ENCODE measurements at places on chromosomes 5 and 9. TPM values are rescaled to one million over a fixed set of nuclear protein-coding genes. Genes with fewer than 3 reads are reported as not detected.
A peak's percentile ranks its signal among the peaks of the same experiment; 100 is the strongest.

GRCh38 chr9:99513441-99514112 is 291.5 kb downstream of the SEC61B start:
- DNase-seq, result no peak

DNA sequence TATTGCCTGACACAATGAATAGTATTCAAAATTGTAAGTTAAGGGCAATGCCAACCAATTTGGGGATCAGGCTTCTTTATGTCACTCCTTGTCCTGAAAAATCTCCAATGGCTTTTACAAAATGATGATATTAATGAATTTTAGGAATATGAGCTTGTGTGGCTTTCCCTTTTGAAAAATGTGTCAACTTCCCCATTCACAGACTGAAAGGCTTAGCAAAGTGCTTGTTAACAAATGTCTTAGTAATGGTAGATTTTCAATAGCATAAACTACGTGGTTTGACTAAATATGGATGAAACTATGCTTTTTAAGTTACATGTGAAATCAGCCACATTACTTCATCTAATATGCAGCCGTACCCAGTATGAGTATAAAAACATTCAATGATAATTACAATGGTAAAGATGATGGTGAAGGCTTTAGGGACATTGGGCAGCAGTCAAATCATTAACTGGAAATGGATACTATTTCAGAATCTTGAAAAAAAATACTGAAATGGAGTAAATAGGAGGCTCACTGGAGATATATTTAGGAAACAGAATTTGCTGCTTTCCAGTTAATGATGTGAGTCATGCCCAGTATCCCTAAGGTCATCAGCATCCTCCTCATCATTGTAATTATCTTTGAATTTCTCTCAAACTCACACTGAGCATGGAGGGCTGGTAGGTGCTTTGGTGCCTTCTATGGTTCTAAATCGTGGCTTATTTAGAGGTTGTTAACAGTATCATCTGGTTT is 113.3 kb upstream of the ZNF608 start:
- DNase-seq, result no peak

DNA sequence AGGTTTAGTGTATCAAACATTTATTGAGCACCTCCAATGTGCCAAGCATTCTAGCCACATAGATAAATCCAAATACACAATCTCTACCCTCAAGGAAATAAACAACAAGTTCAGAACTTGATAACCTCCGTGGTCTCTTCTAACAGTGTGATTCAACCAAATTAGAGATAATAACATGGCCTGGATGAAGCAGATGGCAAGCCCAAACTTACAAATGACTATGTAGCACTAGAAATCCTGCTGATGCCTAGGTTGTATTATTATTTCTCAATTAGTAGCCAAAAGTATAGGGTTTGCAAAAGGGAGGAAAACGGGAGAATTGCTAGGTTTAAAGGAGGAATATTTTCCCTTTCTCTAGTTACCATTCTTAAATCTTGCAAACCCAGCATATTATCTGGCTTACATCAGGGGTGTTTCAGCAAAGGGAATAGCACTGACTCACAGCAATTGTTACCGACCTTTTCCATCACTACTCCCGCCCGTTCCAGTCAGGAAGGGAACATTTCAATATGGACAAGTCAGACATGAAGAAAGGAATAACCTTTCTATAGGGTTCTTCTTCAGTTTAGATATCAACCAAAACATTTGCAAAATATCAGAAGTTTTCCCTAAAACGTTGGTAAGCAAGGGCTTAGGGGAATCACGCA is 2.3 kb downstream of the DPYSL3 start:
- no peak for DNase-seq

DNA sequence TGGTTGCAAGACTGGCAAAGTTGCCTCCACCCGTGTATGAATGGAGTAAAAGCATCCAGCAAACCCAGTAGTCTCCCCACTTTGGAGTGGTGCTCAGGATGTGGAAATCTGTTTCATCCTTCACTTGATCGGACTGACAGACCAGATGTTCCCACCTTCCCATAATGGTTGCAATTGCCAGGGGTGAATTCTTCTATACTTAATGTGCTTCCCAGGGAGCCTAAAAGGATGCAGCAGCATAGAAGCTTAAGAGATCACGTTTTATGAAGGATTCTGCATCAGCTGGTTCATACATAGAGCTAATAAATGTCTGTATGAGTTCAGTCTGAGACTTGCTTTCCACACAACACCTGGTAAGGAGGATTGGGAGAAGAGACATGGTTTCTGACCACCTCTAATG is 198.8 kb upstream of the S1PR3 start:
- DNase-seq, result no peak

DNA sequence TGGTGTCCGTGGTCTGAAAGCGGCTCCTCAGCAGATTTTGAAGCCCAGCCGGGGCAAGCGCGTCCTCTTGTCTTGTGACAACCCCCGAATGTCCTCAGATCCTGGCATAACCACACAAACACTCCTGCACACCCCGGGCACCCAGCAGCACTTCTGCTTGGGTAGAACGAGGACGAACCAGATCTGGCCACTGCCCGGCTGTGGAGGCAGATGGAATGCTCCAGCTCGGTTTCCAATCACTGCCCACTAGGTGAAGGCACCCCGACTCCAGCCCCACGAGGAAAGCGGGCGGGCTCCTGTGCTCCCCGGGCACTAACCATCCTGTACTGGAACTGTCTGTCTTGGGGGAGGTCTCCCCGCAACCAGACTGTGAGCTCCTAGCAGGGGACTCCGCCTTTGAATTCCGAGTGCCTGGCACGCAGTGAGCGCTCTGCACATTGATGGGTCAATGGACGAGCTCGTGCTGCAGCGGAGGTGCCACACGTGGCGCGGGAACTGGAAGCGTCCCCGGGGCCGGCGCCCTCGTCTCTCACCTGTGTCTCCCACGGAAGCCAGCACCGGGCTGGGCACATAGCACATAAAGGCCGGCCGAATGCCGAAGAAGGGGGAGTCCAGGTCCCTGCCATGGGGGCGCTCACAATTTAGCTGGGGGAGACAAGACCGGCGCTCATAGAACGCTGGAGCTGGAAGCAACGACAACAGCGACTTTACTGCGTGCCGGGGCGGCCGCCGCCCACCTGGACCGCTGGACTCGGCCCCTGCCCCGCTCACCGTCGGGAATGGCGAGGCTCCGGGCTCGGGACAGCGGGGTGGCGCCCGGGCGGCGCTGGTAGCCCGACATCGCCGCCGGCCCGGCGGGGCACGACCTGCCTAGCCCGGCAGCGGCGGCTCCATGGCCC is 608 bp downstream of the ENTR1 start:
- no peak for DNase-seq

The SOX30 gene
- 0.19 TPM for total RNA-seq

DNA sequence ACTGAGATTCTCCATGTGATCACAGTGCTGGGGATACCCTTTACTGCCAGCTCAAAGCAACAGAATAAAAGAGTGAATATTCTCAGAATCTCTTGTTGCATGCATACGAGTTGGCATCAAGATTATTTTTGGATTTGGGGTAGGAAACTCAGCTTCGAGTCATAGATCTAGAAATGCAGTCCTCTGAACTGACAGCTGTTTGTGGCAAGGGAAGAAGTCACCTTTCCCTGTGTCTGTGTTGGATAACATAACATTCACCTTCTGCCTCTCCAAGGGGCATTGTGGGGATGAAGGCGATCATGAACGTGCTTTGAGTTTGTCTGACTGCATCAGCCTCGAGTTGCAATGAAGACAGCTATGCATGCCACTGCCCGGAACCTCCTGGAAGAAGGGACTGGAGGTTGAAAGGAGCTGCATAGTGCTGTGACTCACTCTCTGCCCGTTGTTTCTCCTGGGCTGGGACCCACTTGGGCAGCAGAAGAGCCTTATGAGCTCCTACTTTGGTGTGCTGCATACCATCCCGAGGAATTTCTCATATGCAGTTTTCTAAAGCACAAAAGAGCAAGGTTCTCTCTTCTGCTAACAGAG is 231.7 kb downstream of the ARHGAP26 start:
- DNase-seq, result no peak

DNA sequence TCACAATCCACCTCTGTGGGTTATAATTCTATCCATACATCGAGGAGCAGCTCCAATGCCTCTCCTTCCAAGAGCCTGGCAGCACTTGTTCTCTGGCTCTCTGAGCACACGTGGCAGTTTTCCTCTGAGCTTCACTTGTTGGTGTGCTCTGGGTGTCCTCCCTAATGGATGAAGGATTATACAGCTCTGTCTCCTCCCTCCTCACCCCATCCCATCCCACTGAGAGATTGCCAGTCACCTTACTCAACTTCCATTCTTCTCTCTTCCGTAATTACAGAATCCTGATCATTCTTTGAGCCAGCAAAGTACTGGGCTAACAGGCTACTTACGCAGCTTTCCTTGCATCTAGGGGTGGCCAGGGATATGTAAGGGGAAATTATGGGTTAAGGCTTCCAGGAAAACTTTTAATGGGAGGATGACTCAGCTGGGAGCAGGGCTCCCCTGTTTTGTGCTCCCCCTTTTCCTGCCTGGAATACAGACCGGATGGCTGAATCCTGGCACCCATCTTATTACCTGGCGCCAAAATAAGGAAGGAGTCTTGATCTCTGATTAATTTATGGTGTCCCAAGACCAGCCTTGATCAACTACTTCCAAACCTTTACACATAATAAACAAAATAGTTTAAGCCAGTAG is 6.3 kb upstream of the CCDC69 start:
- DNase-seq, result no peak

- DNase-seq, result no peak
These were observed 13.5 kb downstream of the IL12B start for GRCh38 chr5:159316519-159317383.

The OLFML2A gene
- 27.3 TPM for total RNA-seq

The CIZ1 gene
- total RNA-seq, result 69.3 TPM

- DNase-seq, result no peak
These were observed 86.7 kb upstream of the SLC30A5 start for GRCh38 chr5:69007163-69007562.

- no peak for DNase-seq
These were observed 31.9 kb upstream of the PCSK5 start for GRCh38 chr9:75858497-75859092.

DNA sequence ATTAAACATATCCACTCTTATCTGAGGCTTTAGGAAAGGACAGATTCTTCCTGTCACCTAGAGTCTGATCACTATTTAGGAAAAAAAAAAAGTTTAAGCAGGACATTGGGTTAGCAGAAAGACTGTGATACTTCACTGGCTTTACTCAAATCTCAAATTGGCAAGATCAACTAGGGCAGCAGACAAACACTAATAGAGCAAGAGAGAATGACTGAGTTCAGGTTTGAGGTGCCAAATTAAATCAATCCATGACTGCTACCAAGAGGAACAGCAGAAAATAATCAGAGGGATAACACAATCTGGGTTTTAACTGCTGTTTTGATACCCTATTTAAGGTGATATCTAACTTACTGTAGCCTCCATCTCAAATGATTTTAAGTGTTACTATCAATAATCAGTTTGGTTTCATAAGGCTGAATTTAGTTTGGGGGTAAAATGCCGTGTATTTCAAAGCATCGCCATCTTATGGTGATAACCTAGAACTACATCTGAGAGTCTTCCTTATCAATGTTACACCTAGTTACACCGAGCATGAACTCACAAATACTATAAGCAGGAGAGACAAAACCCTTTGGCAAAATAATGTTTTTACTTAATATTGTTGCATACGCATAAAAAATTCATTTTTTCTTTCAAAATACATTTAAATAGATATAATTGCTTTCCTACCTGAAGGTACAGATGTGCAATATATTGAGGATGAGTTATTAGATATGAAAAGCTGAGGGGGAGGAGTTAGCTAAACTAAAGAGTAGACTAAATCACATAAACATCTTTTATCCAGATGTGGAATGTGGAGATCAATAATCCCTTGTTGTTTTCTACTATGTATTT is 286.4 kb upstream of the CDH12 start:
- no peak for DNase-seq

The NOL8 gene
- total RNA-seq, result 14.2 TPM

DNA sequence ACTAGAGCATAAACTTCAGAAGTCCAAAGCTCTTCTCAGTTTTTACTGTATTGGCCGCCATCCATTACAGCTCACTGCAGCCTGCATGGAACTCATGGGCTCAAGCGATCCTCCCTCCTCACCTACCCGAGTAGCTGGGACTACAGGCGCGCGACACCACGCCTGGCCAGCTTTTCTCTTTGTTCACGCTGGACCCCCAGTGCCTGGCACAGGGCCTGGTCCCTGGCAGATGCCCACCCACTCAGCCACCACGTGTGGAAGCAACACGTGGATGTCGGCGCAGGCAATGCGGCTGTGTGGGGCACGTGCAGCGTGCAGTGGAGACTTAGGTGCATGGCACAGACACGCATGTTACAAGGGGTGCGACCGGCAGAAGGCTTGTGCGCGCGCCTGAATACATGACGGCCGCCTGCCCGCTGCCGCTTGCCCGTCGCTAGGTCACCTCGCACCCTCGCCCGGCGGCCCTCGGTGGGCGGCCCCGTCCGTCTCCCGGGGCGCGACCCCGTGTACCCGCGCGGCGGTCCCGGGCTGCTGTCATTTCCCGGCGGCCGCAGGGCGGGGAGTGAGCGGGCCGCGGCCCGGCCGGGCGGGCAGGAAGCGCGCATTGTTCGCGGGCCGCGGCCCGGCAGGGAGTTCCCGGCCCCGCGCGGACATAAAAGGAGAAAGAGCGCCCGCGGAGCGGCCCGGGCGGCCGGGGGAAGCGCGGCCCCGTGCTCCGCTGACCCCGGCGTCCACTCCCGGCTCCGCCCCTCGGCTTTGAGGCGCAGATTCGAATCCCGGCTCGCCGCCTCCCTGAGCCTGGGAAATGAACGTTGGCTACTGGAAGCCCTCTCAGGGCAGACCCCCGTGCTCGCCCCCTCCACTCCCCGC is 24.1 kb upstream of the PTGS1 start:
- DNase-seq, result peak; percentile 85

The TAF11L5 gene
- total RNA-seq, result not detected

- DNase-seq, result no peak
These were observed 272.9 kb upstream of the PTGER4 start for GRCh38 chr5:40406741-40407211.

The ST8SIA4 gene
- 3.4 TPM for total RNA-seq

The ZDHHC11 gene
- total RNA-seq, result 38.0 TPM

The CCDC171 gene
- 1.6 TPM for total RNA-seq

DNA sequence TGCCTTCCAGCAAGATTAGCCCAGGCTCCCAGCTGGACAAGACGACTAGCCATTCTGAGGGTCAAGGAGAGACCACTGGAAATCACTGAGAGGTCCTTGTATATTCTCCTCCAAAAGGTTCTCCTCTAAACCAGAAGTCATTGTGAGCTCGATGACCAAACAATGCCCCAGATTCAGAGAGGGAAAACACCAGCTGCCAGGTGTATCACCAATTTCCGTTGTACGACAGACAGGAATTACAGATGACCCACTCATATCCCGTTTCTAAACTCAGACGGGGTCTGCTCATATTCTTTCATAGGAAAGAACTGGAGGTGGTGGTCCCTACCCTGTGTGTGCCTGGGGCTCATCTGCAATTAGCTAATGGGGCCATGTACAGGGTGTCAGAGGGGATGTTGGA is 14.2 kb downstream of the FAXDC2 start:
- DNase-seq, result no peak

The SPATA31A5 gene
- not detected for total RNA-seq
